ENCODE measurements at places on chromosomes 11 and 22.
A peak's percentile ranks its signal among the peaks of the same experiment; 100 is the strongest.

- no peak for DNase-seq
Measured at GRCh38 chr22:45227645-45228400, 12.9 kb downstream of the KIAA0930 start.

DNA sequence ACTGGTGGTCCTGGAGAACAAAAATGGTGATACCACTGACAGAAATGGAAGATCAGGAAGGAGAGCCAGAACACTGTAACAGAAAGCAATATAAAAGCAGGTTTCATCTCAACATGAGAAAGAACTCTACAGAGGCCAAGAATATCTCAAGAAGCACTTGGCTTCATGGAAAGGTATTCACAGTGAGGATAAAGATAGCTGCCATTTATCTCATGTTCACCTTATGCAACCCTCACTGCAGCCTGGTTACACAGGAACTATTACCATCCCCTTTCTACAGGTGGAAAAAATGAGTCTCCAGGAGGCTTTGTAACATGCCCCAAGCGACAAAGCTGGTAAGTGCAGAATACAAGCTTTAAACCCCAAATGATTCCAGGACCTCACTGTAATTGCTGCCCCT is 606.1 kb upstream of the CADM1 start:
- DNase-seq, result no peak

- no peak for DNase-seq
Measured at GRCh38 chr11:8016440-8016839, 29.3 kb downstream of the EIF3F start.

- DNase-seq, result no peak
Measured at GRCh38 chr11:93481696-93482095, 61.5 kb downstream of the SMCO4 start.

DNA sequence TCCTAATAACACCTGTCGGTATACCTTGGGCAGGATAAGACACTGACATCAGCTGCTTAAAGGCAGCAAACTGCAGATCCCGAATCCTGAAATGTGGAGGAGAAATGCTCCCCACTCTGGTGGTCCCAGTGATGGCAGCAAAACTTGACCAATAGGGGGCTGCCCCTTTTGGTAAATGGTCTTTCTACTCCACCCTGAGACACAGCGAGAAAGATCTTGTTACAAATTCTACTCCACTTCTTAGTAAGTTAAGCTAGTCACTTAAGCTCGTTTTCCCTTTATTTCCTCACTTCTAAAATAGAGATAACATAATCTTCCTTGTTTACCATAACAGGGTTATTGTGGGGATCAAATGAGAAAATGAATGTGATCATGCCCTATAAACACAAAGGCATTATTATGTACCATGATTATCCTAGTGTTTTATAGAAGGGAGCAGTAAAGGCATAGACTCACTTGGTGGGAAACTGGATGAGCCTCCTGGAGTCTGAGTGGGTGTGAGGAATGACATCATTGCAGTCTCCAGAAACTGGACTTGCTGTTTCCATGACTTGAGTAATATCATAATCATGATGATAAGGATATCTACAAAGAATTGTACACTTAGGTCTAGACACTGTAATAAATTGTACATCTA is 50.9 kb downstream of the ENDOD1 start:
- no peak for DNase-seq

DNA sequence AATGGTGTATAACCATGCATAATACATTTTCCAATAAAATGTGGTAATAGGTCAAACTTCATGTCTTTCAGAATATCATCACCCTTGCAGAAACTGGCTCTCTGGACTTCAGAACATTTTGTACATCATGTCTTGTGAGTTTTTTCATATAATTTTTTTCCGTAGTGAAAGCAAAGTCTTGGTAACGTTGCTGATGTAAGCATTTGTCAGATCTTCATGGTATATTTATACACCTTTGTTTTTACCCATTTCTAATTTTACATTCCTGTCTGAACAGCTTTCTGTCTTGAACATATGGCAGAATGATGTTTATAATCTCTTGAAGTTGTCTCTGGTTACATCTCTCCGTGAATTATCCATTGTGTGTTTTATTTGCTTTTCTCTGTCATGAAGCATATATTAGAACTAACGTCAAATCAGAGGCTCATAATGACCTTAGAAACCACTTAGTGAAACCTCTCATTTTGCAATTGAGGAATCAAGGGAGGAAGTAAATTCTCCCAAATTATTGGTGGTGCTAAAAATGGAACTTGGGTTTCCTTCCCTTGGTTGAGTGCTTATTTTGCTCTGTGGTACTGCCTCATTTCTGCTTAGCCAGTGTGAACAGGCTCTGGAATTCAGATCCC is 37.4 kb downstream of the CSRP3 start:
- no peak for DNase-seq

GRCh38 chr11:86535773-86536172 is 136.6 kb downstream of the ME3 start:
- no peak for DNase-seq

DNA sequence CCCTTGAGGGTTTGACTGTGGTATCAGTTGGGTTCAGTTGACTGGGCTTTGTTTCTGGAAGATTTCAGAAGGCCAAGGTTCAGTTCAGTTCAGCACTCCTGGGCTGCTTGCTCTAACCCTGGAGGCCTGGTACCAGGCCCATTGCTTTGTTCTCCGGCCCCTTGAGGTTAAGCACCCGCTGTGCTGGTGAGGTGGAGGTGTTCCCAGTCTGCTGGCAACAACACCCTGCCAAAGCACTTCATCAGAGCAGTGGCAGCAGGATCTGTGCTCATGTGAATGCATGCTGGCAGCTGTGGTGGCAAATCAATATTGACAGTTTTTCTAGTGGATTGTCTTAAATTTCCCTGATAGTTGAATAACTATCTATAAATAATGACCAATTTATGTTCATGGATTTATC is 3.8 kb upstream of the SCGB1D1 start:
- DNase-seq, result no peak

DNA sequence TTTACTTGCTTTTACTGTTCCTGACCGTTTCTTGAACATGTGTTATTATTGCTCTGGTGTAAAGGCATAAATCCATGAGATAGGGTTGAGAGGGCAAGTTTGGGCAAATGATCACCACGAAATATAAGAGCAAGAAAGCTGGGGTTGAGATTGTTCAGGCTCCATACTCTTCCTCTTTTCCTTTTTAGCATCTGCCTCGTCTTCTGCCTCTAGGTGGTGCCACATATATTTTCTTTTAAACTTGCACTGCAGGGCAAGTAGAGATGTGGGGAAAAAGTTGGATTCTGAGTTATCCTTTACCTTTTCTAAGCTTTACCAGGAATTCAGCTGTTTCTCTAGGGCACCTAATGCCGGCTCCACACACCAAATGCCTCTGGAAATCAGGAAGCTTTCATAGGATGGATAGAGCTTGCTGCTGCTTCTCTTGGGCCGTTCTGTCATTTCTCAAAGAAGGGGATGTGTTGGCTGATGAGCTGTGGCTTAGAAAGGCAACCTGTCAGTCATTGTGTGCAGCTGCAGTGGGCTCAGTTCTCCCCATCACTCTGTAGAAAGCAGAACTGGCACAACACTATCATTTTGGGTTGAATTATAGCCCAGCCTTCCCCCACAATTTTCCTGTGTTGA is 98.2 kb downstream of the LDLRAD3 start:
- no peak for DNase-seq

GRCh38 chr22:49753276-49753890 is 74.3 kb downstream of the BRD1 start:
- DNase-seq, result no peak

DNA sequence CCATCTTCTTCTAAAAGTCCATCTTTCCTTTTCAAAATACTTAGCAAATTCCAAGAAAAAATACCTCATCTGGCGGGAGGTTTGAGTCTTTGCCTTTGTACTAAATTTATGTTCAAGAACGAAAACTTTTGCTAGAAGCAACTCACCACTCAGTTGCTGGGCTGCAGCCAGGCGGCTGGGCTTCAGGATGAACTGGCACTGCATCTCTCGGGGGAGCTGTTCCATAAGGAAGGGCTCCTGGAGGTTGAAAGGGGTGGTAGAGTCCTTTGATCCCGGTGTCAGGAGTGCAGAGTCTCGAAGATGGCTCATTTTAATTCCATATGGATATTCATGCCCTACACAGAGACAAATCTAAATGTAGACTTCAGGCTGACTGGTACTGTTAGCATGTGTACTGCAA is 105.8 kb downstream of the ARHGAP20 start:
- DNase-seq, result no peak

DNA sequence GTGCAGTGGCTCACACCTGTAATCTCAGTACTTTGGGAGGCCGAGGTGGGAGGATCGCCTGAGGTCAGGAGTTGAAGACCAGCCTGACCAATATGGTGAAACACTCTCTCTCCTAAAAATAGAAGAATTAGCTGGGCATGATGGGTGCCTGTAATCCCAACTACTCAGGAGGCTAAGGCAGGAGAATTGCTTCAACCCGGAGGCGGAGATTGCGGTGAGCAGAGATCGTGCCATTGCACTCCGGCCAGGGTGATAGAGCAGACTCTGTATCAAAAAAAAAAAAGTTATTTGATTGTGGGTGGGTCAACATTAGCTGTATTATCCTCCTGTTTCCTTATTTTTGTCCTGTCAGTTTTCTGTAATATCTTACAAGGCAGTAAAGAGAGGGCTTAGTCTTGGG is 11.9 kb upstream of the RFPL1 start:
- no peak for DNase-seq

GRCh38 chr11:101817581-101817980 is 97.2 kb upstream of the CEP126 start:
- DNase-seq, result no peak

- no peak for DNase-seq
Measured at GRCh38 chr11:86346513-86346912, 28.2 kb upstream of the CCDC81 start.

GRCh38 chr22:39448205-39449054 is 8.4 kb upstream of the MGAT3 start:
- no peak for DNase-seq

GRCh38 chr11:28144808-28145207 is 36.6 kb downstream of the METTL15 start:
- DNase-seq, result no peak

DNA sequence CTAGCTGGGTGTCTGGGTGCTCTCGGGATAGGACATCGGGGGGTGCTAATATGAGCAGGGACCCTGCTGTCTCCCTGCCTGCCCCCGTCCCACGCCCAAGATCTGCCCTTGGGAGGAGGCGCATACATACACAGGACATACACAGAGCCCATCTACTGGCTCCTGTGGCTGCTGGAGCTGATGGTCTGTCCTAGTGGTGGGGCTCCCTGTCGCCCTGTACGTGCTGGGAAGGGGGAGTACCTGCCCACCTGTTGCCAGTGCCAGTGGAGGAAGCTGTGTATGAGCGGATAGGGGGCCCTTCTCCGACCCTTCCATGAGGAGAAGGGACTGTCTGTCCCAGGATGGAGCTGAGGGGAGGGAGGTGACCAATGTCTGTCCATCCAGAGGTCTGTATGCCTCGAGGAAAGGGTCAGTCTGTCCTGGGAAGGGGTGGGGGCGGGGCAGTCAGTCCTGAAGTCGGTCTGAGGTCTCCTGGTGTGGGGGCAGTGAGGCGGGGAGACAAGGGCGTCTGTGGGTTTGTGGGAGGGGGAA is 952 bp downstream of the TBC1D10A start:
- DNase-seq, result no peak

DNA sequence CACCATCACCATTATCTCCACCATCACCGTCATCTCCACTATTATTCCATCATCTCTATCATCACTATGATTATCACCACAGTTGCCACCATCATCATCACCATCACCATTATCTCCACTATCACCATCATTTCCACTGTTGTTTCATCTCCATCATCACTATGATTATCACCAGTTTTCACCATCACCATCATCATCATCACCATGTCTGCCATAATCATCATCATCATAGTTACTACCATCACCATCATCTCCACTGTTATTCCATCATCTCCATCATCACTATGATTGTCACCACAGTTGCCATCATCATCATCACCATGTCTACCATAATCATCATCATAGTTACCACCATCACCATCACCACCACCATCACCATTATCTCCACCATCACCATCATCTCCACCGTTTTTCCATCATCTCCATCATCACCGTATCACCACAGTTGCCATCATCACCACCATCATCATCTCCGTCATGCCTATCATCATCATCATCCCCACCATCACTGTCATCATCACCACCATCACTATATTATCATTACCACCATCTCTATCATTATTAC is 264.9 kb downstream of the BRD1 start:
- DNase-seq, result no peak

- no peak for DNase-seq
Measured at GRCh38 chr11:116702772-116703385, 69.9 kb downstream of the BUD13 start.

DNA sequence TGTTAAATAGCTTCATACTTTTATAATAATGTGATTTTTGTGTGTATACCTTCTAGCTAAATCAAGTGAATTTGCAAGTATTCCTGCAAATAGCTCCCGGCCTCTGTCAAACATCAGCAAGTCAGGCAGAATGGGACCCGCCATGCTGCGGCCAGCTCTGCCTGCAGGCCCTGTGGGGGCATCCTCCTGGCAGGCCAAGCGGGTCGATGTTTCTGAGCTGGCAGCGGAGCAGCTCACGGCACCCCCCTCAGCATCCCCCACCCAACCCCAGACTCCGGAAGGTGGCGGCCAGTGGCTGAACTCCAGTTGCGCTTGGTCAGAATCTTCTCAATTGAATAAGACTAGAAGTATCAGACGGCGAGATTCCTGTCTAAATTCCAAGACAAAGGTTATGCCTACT is 19.3 kb downstream of the GTSE1 start:
- DNase-seq, result no peak

- DNase-seq, result no peak
Measured at GRCh38 chr11:71341173-71341572, 88.8 kb upstream of the SHANK2 start.

GRCh38 chr11:66340596-66341501 is 4.1 kb downstream of the BRMS1 start:
- DNase-seq, result no peak

- DNase-seq, result peak; percentile 79
Measured at GRCh38 chr22:29799217-29799680, 32.1 kb downstream of the UQCR10 start.

DNA sequence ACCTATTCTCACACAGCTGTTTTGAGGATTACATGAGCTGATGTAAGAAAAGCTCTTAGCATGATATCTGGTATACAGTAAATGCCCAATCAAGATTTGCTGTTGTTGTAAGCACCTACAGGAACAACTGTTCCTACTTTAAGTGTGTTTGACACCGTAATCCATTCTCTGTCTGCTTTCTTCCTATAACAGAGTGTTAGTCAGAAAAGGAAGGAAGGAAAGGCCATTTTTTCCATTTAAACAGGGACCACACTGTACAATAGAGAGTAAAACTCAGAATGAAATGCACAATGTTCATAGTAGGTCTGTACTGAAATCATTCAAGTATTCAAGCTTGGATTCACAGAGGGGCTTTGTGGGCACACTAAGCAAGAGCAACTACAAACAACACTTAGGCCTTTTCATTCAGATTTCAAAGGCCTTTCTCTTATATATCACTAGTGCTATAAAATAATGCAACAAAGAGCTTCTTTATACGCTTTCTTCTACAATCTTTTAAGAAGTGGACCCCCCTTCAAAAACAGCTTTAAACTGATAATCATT is 21.5 kb downstream of the MTCH2 start:
- no peak for DNase-seq

- DNase-seq, result no peak
Measured at GRCh38 chr11:88173956-88174355, 1.3 kb downstream of the RAB38 start.

GRCh38 chr11:3637201-3637600 is 4.6 kb downstream of the ART5 start:
- no peak for DNase-seq

- DNase-seq, result no peak
Measured at GRCh38 chr11:112173152-112173551, 2.2 kb upstream of the BCO2 start.
